Breast epithelium (tissue), 4 donors: ENCODE measurements at places on chromosomes 1 and 21. TPM values are rescaled to one million over a fixed set of nuclear protein-coding genes. Genes with fewer than 3 reads are reported as not detected.

Gene SYDE2
- 10.6 TPM for total RNA-seq

Gene RAD54L
- total RNA-seq: 4.9 TPM

Gene C1orf21
- total RNA-seq: 31.5 TPM

Gene PIK3CD
- 8.2 TPM for total RNA-seq

Gene ZMPSTE24
- total RNA-seq: 34.4 TPM

Gene SPRR2B
- not detected for total RNA-seq

Gene SHISAL2A
- total RNA-seq: not detected

Gene FCGR1A
- total RNA-seq: 8.5 TPM

Gene KRTAP19-1
- total RNA-seq: not detected

Gene CD247
- total RNA-seq: 2.0 TPM

Gene PPIAL4G
- total RNA-seq: under 0.01 TPM

Gene TNNI3K
- 3.7 TPM for total RNA-seq

DNA sequence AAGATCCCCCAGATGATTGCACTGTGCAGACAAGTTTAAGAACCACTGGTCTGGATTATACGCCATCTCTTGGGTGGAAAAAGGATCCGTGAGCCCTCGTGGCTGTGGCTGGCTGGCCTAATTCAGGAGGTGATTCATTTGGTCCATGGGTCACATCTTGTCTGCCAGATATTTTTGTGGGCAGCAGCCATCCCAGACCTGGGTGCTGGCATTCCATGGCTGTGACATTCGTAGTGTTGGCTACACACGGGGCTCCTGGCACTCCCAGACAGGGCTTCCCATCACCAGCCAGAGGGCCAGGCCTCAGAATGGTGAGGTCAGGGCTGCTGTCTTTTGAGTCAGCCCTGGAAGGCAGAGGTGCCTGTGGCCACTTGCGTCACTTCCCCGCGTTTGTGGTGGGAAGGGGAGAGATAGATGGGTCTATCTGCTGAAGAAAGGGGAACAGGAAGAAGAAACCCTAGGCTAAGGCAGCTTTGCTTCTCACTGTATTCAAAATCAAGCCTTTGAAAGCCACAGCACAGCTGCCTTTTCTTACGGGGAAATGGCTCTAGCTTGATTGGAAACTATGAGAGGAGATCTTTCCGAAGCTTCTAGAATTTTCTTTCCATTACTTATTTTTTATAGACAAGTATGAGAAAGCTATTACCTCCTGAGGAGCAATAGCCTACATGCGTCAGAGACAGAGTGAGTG is 32.4 kb downstream of the EIF2D start:
- no peaks in the 10 kb centered on the region for H3K27me3 ChIP-seq
- DNase-seq: peak; percentile 44
- peak overlapping the region; percentile 16 for H3K27ac ChIP-seq
- no peaks in the 10 kb centered on the region for H3K4me1 ChIP-seq
- H3K4me3 ChIP-seq: no peak overlapping the region
- no peaks in the 10 kb centered on the region for H3K36me3 ChIP-seq

GRCh38 chr1:108831225-108831624 is 25.7 kb downstream of the AKNAD1 start:
- H3K36me3 ChIP-seq: no peaks in the 10 kb centered on the region
- no peaks in the 10 kb centered on the region for H3K4me1 ChIP-seq
- peak overlapping the region; percentile 94 for H3K27ac ChIP-seq
- DNase-seq: no peak
- H3K4me3 ChIP-seq: peak overlapping the region; percentile 54

- no peaks in the 10 kb centered on the region for H3K27me3 ChIP-seq
- no peak overlapping the region for H3K4me3 ChIP-seq
- H3K4me1 ChIP-seq: peaks cover 2% of the 10 kb centered on the region
- H3K36me3 ChIP-seq: no peaks in the 10 kb centered on the region
- no peak overlapping the region for H3K27ac ChIP-seq
Measured at GRCh38 chr1:93851327-93851712, 27.7 kb downstream of the DNTTIP2 start.

- no peak overlapping the region for H3K4me3 ChIP-seq
- no peaks in the 10 kb centered on the region for H3K36me3 ChIP-seq
- H3K27ac ChIP-seq: no peak overlapping the region
- no peaks in the 10 kb centered on the region for H3K27me3 ChIP-seq
Measured at GRCh38 chr1:51506537-51506936, 12.5 kb downstream of the EPS15 start.

- H3K27ac ChIP-seq: peak overlapping the region; percentile 82
- no peak overlapping the region for H3K4me3 ChIP-seq
- no peaks in the 10 kb centered on the region for H3K27me3 ChIP-seq
- H3K4me1 ChIP-seq: peaks cover 14% of the 10 kb centered on the region
- peaks cover 6% of the 10 kb centered on the region for H3K36me3 ChIP-seq
- DNase-seq: no peak
Measured at GRCh38 chr1:109926662-109927300, 16.1 kb downstream of the CSF1 start.

GRCh38 chr1:47444562-47445465 is 7.0 kb downstream of the FOXD2 start:
- H3K4me3 ChIP-seq: peak overlapping the region; percentile 4
- no peak overlapping the region for H3K27ac ChIP-seq

DNA sequence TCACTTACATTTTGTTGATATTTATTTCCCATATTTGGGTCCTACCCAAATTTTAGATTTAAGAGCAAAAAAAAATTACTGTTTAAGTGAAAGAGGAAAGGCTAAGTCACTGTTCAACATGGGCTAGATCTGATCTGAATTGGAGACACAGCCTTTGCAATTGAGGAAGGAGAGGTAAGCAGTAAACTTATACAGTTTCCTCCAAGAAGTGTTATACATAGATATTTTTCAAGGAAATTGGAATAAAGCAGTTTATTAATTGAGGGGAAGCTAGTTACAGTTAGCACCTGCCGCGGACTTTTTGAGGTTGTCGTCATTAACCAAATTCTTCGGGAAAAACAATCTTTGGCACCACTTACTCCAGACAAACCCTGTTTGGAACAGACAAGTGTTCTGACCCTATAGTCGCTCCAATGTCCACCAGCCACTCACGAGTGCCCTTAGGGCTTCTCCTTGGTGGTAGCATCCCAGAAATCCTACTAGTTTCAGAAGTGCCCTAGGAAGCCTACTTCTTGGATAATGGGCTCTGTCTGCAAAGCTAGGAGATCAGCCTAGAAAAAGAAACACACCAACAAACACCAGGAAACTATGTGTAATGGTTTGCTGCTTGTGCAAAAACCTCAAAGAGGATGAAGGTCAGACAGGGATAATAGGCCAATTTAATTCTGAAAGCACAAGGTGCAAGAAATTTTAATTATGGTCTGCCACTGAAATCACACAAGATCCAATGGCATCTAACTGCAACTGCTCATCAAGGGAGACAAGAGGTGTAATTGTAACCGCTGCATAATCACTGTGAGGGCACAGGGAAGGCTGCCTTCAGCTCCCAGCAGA is 2.5 kb downstream of the WLS start:
- no peaks in the 10 kb centered on the region for H3K27me3 ChIP-seq
- peaks cover 5% of the 10 kb centered on the region for H3K4me1 ChIP-seq
- no peak for DNase-seq
- H3K27ac ChIP-seq: peak overlapping the region; percentile 88
- H3K4me3 ChIP-seq: peak overlapping the region; percentile 85

DNA sequence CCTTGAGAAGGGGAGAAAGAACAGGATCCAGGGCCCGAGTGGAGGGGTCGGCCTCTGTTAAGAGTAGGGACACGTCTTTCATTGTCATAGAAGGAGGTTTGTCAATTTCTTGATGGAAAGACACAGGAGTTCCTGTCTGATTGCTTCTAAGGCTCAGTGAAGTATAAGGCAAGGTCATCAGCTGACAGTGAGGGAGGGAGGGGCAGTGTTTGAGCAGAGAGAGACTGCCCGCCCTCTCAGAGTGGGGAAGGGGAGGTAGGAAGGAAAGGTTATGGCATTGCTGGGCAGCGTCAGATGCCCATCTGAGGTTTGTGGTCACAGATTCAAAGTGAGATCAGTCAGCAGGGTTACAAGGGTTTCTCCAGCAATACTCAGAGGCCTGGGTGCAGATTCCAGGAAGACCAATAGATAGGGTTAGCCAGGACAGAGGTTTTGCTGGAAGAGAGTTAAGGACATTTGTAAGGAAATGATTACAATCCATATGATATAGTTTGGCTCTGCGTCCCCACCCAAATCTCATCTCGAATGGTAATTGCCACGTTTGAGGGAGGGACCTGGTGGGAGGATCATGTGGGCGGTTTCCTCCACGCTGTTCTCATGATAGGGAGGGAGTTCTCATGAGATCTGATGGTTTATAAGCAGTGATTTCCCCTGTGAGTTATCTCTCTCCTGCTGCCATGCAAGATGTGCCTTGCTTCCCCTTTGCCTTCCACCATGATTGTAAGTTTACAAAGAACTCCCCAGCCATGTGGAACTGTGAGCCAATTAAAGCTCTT is 127.2 kb upstream of the GJB5 start:
- no peak for DNase-seq
- no peaks in the 10 kb centered on the region for H3K4me1 ChIP-seq
- H3K27ac ChIP-seq: no peak overlapping the region
- no peak overlapping the region for H3K4me3 ChIP-seq

DNA sequence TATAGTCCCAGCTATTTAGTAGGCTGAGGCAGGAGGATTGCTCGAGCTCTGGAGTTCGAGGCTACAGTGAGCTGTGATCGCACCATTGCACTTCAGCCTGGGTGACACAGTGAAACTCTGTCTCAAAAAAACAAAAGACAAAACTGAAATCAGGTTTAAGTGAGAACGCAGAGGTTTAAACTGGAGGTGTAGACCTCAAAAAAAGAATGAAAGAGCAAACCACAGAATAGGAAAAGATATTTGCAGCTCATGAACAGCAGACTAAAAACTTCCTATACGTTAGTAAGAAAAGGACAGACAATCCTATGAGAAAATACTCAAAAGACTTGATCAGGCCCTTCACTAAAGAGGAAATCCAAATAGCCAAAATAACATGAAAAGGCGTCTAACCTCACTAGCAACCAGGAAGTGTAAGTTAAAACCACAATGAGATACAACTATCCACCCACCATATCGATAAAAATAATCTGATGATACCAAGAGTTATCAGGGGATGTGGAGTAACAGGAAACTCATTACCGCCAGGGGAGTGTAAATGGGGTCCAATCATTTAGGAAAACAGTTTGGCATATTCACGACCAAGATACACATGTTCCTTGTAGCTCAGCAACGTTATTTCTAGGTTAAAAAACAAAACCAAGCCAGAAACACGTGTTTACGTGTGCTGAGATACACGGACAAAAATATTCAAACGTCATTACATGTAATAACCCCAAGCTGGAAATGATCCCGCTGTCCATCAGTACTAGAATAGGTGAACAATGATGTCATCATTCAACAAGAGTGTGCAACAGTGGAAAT is 9.8 kb downstream of the TNFRSF9 start:
- no peak overlapping the region for H3K4me3 ChIP-seq
- no peak for DNase-seq
- no peak overlapping the region for H3K27ac ChIP-seq

- peak overlapping the region; percentile 8 for H3K4me3 ChIP-seq
- no peaks in the 10 kb centered on the region for H3K36me3 ChIP-seq
- DNase-seq: no peak
- H3K27ac ChIP-seq: no peak overlapping the region
- no peaks in the 10 kb centered on the region for H3K4me1 ChIP-seq
- H3K27me3 ChIP-seq: no peaks in the 10 kb centered on the region
Measured at GRCh38 chr1:200437556-200438203, 27.8 kb upstream of the ZNF281 start.

DNA sequence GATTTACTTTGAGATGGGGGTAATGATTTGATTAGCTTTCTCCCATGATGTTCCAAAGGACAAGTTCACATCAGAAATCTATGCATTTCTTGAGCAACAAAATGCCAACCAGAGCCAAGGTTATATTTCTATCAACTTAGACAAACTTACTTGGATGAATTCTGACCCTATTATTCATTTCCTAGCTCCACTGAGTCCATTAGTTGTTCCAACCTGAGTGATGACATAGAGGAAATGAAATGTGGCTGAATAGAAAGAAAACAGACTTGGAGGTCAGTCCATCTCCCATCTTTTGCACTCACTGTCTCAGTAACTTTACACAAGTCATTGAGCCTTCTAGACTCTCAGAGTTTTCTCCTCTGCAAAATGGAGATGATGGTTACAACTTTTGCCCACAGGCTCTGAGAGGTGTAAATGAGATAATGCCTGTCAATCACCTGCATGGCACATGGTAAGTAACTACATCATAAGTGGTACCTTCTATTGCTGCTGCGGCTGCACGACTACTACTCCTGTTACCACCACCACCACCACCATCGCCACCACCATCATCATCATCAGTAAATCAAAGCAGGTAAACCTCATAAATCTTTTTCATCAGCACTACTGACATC is 98.2 kb downstream of the PTPN14 start:
- H3K36me3 ChIP-seq: no peaks in the 10 kb centered on the region
- no peaks in the 10 kb centered on the region for H3K27me3 ChIP-seq
- DNase-seq: no peak
- no peak overlapping the region for H3K4me3 ChIP-seq
- H3K27ac ChIP-seq: no peak overlapping the region

- no peaks in the 10 kb centered on the region for H3K27me3 ChIP-seq
- no peak overlapping the region for H3K27ac ChIP-seq
- no peak overlapping the region for H3K4me3 ChIP-seq
- DNase-seq: no peak
- H3K36me3 ChIP-seq: no peaks in the 10 kb centered on the region
Measured at GRCh38 chr1:205495237-205495823, 9.1 kb upstream of the CDK18 start.

GRCh38 chr1:207097871-207098324 is 6.1 kb upstream of the C4BPA start:
- no peak for DNase-seq
- H3K27me3 ChIP-seq: no peaks in the 10 kb centered on the region
- no peaks in the 10 kb centered on the region for H3K4me1 ChIP-seq
- no peaks in the 10 kb centered on the region for H3K36me3 ChIP-seq
- H3K4me3 ChIP-seq: no peak overlapping the region
- no peak overlapping the region for H3K27ac ChIP-seq

DNA sequence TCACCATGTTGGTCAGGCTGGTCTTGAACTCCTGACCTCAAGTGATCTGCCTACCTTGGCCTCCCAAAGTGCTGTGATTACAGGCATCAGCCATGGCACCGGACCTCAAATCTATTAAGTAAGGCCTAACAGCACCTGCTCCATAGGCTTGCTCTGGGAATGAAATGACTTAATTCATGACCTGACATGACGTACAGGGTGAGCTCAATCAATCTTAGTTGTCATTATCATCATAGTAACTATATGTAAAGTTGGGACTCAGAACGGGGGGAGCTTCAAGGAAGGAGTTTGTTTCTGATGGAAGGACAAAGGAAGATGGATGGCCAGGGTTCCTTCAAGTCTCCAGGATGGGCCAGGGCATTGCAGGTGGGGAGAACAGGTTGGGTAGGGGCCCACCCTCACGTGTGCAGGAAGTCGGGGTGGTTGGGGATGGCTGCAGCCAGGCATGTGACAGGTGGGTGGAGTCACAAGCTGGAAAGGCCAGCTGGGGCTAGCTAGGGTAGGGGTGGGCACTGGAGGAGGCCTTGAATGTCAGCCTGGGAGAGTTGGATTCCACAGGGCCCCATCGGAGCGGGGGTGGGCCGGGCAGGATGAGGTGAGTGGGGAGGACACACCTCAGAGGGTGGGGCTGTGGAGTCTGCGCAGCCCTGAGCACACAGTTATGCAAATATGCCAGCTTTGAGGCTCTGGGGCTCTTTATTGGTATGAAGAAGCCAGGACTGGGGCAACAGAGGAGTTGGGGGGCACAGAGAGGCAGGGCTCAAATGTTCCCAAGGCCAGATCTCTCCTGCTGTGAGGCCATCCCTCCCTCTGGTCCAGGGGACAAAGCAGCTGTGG is 9.6 kb downstream of the TRIM62 start:
- H3K4me3 ChIP-seq: no peak overlapping the region
- H3K27ac ChIP-seq: no peak overlapping the region
- no peaks in the 10 kb centered on the region for H3K36me3 ChIP-seq
- no peaks in the 10 kb centered on the region for H3K27me3 ChIP-seq
- DNase-seq: no peak
